Gastroesophageal sphincter (tissue), 4 donors: ENCODE measurements at places on chromosomes 3 and 15. TPM values are rescaled to one million over a fixed set of nuclear protein-coding genes. Genes with fewer than 3 reads are reported as not detected.
A peak's percentile ranks its signal among the peaks of the same experiment; 100 is the strongest.

GRCh38 chr3:100386437-100387074, 14.3 kb downstream of the TOMM70 start:
- ATAC-seq = no peak

DNA sequence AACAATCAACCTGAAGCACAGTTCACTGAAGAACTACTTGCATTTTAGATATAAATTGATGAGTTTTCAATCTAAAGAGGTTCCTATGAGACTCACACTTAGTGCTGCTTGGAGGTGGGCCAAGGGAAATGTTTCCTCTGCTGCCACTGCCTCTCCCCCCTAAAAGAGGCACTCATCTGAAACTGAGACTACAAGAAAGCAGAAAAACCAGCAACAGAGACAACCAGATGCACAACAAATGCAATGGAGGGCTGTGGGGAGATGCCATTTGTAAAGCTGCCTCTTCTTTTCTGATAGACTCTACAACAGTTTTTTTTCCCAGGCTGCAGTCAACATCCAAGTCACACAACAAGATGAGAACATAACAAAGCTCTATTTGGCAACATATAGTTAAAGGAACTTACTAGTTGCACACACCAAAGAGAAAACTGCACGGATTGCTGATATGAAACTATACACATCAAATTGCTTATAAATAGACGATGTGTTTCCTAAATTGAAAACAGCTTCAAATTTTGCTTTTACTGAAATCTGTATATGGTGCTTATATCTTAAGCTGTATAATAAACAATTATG, 11.0 kb downstream of the TSPAN3 start:
- no peak for ATAC-seq

GRCh38 chr3:141482245-141482922, 4.4 kb upstream of the RASA2 start:
- ATAC-seq = no peak

DNA sequence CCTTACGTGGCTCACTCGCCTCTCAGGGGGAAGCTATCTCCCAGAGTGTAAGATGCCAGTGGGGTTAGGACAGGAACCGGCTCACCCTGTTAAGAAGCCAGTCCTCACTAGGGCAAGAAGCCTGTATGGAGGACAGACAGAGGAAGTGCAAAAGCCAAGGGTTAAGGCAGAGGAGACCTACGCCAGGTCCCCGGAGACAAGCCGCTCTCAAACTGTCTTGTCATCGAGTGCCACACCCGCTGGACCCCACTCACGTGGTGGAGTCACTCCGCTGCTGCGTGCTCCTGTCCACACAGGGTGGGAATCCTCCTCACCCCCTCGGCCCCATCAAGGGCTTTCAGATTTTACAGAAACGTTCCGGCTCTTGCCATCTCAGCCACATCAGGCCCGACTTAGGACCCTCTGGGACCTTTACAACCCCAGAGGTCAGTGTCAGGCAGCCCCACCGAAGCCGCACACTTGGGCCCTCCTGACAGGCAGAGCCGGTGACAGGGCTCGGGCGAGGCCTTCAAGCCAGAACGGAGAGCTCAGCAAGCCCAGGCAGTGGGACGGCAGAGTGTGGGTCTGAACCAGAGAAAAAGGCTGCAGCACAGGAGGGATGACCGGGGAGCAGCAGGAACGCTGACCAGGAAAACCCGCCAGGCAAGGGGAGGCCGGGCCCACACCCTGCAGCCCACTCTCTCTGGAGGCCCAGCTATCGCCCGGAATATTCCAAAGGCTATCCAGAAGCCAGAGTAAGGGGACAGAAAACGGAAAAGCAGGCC, 61.7 kb downstream of the XXYLT1 start:
- ATAC-seq = peak; percentile 21

DNA sequence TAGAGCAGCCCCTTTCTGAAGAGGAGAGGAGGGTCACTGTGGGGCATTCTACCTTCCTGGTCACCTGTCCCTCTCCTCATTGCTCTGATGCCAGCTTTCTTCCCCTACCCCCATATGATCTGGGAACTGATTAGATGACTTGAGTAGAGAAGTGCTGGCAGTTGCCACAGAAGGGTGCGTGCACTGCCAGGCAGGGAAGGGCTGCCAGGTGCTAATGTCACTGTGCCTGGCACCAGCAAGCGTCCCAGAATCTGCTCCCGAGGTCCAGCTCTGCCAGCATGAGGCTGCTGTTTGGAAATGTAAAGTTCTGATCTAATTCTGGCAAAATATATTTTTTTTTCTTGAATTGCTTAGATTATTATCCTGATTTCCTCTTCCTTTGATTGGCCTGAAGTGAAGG, 52.8 kb downstream of the PPM1L start:
- ATAC-seq = no peak

GRCh38 chr3:14783480-14784086, 35.2 kb upstream of the FGD5 start:
- ATAC-seq = no peak

DNA sequence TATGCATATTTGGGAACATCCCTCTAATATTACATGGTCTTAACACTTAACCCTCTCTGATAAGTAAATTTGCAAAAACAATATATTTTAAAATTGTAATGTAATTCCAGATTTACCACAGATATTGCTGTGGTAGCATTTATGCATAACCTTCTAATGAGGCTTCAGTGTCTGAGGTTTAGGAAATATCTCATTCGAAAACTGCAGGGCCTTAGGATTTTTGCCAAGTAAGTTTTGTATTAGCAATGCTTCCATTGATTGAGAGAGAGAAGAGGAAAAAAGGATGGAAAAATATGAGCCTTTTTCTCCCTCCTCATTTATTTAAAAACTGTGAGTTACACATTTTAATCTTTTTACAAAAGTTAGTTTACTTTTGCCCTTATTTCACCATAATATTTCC, 294.6 kb downstream of the EPHA3 start:
- ATAC-seq = no peak

- no peak for ATAC-seq
These were observed 52.4 kb downstream of the EEFSEC start for GRCh38 chr3:128205558-128206145.

GRCh38 chr3:51916418-51916817, 13.3 kb upstream of the IQCF1 start:
- no peak for ATAC-seq

DNA sequence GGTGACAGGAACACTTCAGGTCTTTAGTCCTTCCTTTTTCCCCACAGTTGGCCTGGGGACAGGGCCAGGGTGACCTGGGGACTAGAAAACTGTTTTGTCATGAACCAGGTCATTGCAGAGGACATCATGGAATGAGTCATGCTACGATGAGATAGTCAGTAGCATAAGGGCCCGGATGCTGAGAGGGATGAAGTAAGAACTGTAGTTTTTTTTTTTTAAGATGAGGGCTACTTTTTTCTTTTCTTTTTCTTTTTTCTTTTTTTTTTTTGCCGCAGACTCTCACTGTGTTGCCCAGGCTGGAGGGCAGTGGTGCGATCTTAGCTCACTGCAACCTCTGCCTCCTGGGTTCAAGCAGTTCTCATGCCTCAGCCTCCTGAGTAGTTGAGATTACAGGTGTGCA, 8.0 kb downstream of the MAP2K5 start:
- ATAC-seq = no peak

The MYL3 gene
- 4.8 TPM for total RNA-seq

The LMAN1L gene
- total RNA-seq = 0.27 TPM

The PTPRG gene
- total RNA-seq = 81.9 TPM

The RBP2 gene
- total RNA-seq = not detected

The SPTBN5 gene
- total RNA-seq = 0.93 TPM

The CFAP92 gene
- 1.3 TPM for total RNA-seq

The PARP15 gene
- 0.42 TPM for total RNA-seq
